ENCODE measurements at places on chromosomes 7 and 10.

GRCh38 chr7:82263920-82264782 lies 179.4 kb downstream of the CACNA2D1 start:
- no peak for ATAC-seq

DNA sequence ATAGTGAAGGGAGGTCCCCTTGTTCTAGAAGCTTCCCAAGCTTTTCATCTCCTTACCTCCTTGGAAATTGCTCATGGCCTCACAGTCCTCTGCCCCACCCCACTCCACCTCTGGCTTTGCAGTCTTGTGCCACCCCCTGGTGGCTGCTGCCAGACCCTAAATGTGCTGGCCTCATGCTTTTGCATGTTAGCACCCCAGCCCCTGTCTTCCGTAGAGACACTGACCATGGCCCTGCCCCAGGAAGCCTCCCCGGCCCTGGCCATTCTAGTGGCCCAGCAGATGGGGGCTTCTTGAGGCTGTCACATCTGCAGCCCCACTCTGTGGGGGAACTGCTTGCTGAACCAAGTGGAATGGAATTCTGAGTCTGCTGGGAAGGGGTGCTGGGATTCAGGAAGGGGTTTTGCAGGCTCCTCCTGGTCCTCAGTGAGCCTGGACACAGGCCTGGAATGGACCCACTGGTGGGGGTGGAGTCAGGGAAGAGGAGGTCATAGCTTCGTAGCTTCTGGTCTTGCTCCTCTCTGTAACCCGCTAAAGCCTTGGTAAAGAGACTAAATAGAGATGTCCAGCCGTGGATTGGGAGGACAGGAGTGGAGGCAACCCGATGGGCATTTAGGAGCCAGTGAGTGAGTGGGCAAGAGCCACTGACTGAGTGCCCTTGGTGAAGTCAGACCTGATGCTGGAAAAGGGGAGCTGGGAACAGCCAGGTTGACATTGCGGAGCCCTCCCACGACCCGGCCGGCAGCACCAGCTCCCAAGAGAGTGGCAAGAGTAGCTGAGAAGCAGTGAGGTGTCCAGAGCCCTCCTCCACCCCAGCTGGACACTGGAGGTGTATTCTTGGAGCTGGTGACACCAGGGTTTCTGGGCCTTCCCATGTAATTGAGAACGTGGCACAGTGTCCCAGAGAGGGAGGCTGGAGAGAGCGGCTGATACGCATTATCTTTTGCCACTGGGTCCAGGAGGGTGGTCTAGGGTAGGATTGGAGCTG lies 20.9 kb downstream of the RAMP3 start:
- ATAC-seq = no peak

- no peak for ATAC-seq
Observed at GRCh38 chr10:132115732-132116131, 50.0 kb downstream of the JAKMIP3 start.

GRCh38 chr7:153912211-153912610 lies 140.0 kb upstream of the DPP6 start:
- ATAC-seq = no peak

DNA sequence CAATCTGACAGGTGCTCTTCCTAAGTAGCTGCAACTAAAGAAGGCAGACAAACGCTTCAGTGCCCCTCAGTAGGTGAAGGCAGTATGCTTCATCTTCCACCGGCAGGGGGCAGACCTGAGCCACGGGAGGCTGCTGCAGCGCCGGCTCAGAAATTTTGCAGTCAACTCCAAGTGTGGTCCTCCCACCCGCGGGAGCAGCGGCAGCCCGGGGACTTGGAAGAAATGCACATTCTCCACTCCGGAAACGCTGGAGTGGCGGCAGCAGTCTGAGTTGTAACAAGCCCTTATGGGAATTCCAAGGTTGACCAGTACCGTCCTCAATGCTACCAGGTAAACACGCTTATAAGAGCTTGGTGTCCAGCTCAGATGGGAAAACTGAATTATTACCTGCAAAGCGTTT lies 3.4 kb downstream of the IGFBP3 start:
- ATAC-seq = no peak

DNA sequence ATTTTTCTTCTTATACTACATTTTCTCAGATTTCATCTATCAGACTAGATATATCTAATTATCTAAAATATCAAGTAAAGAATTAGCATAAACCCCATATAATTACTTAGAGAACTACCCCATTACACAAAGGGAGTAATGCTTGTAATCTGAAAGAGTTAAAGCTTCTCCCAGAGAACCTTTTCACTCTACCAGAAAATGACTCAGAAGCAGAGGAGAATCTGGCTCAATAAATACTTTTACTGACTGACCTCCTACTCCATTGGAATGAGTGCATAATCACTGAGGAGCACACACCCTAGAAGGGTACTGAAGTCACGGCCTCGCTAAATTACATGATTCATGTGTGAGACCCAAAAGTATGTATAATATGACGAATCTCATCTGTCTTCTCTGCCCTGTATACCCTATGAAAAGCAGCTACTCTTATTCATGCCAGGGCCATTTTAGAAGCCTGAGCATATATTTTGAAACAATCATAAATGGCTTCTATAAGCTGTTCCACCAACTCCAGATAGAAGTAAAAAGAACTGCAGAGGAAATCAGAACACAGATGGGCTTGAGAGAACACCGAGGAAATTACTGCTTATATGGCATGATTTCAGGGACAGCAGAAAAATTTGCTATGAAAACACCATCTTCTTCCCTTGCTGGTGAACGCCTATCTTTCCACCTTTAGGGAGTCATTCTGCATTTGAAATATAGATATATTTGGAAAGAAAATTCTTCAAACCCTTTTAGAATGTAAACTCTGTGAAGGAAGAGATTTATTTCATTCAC lies 32.7 kb downstream of the DNMBP start:
- no peak for ATAC-seq

DNA sequence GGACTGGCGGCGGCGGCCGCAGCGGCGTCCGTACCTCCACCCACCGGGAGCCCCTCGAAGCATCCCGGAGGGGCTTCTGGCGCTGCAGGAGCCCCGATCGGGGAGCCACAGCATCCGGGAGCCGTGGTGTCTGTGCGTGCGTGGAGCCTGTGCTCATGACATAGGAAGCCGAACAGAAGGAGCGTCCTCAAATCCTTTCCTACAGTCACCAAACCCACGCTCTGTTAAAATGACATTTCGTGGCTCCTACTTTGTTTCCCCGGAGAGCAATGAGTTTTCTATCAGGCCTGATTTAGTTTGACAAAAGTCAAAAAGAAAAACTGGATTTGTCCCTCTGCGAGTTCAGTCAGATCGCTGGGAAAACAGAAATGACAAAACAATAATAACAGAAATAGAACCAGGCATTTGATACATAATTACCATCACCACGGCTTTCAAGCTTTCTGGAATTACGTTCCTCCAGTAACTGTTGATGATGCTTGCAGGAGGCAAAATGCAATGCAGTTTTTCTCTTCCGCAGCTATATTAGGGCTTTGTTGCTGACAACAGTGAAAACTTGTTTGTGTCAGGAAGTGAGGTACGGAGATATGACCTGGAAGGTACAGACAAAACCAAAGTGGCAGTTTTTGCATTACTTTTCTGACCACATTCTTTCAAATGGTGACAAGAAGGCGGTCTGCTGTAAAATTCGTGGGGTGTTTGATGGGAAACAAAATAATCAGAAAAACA lies 219.3 kb upstream of the MKLN1 start:
- ATAC-seq = no peak

GRCh38 chr10:14543904-14544210 lies 213.1 kb upstream of the FRMD4A start:
- no peak for ATAC-seq

DNA sequence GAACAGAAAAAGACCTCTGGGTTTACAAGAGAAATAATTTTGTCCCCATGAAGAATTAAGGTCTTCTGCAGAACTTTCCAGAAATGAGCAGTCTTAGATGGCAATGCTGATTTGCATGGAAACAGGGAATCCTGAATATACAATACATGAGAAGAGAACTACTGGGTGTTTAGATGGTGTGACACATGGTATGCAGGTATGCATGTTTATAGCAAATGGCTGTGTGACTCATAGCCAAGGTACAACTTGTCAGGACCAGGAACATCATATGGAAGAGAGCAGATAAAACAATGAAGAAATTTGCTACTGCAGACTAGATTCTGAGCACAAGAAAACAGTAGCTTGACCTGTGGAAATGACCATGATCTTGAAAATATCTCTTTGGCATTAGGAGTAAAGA lies 907.8 kb downstream of the GATA3 start:
- ATAC-seq = no peak

DNA sequence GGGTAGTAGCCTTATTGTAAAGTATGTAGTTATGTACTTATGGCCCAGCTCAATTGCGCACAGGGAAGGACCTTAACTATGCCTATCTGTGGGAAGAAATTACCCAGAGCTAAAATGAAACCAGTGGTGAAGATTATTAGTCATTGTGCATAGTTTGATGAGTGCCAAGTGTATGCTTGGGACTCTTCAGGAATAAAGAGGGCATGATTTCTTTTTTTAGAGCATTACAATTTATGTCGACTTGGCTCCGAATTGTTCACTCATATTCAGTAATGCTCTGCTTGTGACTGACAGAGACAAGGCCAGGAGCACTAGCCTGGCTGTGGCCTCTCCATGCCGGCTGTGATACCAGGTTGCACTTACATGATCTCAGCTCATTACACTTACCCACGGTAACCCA lies 269.5 kb downstream of the TRIL start:
- no peak for ATAC-seq

- peak; percentile 57 for ATAC-seq
Observed at GRCh38 chr10:86960003-86960862, 1.8 kb downstream of the SNCG start.

- no peak for ATAC-seq
Observed at GRCh38 chr10:89203237-89203636, 3.9 kb downstream of the CH25H start.

DNA sequence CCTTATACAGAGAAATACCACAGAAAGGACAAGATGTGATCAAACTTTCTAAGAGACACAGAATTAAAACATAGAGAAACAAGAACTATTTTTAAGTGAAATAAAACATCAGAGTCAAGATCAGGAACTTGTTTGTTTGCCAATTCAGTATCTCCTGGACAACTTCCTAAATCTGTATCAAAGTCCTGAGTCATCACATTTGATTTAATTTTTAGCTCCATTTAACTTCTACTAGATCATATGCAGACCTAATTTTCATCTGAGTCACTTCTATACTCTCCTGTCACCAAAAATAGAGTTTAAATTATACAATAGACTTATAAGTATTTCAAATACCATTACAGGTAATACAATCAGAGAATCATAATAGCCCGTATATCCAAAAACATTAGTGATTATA lies 268.1 kb downstream of the PRKG1 start:
- no peak for ATAC-seq

- ATAC-seq = no peak
Observed at GRCh38 chr7:28701731-28702130, 256.4 kb downstream of the TRIL start.

DNA sequence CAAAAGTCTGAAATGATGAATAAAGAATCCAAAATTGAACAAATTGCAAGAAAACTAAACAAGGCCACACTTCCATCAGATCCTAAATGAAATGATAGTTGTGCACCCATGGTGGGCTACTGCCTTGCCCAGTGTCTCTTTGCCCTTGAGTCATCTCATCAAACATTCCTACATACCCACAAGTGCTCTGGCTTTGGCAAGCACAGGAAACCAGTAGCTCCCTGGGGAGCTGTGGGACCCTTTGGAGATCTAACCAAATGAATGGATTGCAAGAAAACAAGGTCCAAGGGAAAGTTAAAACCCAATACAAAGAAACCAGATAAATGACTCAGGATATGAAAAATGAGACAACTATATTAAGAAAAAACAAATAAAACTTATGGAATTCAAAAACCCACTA lies 129.8 kb upstream of the TMEM229A start:
- no peak for ATAC-seq

- peak; percentile 83 for ATAC-seq
Observed at GRCh38 chr7:38107486-38107893, 70.6 kb upstream of the STARD3NL start.

GRCh38 chr7:13839063-13839462 lies 150.4 kb downstream of the ETV1 start:
- ATAC-seq = no peak
